H1 (cell line): ENCODE measurements at places on chromosomes 5 and 9. TPM values are rescaled to one million over a fixed set of nuclear protein-coding genes. Genes with fewer than 3 reads are reported as not detected.

- no peak for DNase-seq
Measured at GRCh38 chr9:123678878-123679329, 251.0 kb downstream of the DENND1A start.

GRCh38 chr5:44909004-44909403 lies 100.3 kb downstream of the MRPS30 start:
- no peak for DNase-seq

- no peak for DNase-seq
Measured at GRCh38 chr9:22307013-22307711, 139.5 kb upstream of the DMRTA1 start.

GRCh38 chr5:153655201-153655510 lies 164.7 kb downstream of the GRIA1 start:
- no peak for DNase-seq

DNA sequence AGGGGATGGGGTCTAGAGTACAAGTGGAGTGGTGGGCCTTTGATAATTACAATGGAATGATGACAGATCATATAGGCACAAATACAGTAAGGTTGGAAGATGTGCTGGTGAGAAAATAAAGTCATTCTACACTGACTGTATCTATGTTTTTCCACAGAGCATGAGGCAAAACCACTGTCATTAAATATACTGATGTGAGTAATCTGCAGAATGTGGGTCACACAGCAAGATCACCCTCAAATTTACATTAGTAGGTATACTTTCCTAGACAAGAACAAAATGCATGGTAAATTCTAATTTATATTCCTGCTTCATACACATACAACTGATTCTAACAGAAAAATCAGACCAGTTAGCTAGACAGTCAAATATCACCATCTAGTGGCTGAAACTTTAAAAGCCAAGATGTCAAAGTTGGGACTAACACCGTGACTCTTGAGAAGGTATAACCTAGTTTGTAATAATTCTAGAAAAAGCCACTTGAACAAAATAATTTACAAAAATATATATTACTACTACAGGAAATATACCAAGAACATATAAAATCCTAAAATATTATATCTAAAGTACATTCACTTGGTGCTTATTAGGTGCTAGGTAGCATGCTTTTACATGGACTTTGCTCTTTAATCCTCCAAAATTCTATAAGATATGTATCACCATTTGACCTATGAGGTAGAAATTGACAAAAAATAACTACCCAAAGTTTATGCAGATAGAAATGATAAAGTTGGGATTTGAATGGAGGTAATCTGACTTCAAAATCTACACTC lies 19.5 kb downstream of the TTC33 start:
- no peak for DNase-seq

Gene CD180
- not detected in 2 replicates for total RNA-seq
